ENCODE measurements at places on chromosomes 6 and 20. TPM values are rescaled to one million over a fixed set of nuclear protein-coding genes. Genes with fewer than 3 reads are reported as not detected.
A peak's percentile ranks its signal among the peaks of the same experiment; 100 is the strongest.

Gene ABHD16A
- polyA plus RNA-seq = 56.4 TPM

Gene ABCF1
- polyA plus RNA-seq = 42.8 TPM

Gene PLN
- 96.0 TPM for polyA plus RNA-seq

Gene DNAH8
- 0.01 TPM for polyA plus RNA-seq

- DNase-seq = peak; percentile 52
Observed at GRCh38 chr6:119446609-119447008, 97.0 kb upstream of the MAN1A1 start.

DNA sequence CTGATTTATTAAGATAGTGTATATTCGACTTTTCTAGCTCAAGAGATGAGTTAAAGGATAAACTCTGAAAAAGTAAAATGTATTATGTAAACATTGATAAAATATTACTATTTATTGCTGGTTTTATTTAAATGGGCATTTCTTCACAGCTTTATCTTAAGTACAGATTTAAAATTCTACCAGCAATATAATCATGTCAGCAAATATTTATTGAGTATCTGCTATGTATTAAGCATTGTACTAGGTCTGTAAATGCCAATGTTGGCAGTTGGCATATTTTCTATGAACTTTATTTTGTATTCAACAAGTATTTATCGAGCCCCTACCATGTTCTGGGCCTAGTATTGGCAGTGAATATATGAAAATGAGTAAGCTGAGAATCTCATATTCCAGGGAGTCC is 231.0 kb downstream of the FARS2 start:
- DNase-seq = no peak

- no peak for DNase-seq
Observed at GRCh38 chr6:43810965-43811732, 41.1 kb downstream of the VEGFA start.

DNA sequence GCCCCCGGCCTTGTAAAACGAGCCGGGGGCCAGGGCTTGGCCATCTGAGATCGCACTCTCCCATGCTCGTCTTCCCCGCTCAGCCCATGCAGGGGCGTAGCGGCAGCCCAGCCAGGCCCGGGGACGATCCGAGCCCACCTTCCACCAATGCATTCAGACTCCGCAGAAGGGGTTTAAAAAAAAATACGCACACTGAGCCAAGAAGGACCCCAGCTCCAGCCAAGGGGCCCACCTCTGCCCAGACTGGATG is 320 bp downstream of the GSTA4 start:
- no peak for DNase-seq

GRCh38 chr6:36615018-36615761 is 21.0 kb downstream of the SRSF3 start:
- DNase-seq = no peak

DNA sequence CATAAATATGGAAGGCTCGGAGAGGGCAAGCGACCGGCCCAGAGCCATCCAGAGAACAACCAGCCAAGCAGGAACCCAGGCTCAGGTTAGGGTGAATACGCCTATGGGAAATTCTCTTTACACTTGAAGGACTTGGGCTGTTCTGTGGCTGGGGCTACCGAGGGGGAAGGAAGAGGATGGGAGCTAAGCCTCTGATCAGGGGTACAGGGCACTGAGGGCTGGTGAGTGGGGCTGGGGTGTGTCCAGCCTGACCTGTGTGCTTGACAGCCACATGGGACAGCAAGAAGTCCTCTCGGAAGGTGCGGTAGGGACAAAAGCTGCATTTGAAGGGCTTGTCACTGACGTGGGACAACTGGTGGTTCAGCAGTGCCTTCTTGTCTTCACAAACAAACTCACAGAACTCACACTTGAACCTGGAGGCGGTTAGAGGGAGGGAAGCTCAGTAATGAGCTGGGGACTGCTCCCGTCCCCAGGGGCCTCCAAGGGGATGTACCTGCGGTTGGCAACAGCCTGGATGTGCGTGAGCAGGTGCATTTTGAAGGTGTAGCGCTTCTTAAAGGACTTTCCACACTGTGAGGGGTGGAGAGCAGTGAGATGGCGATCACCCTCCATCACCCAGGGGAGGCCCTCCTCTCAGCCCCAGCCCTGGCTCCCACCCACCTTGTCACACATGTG is 11.9 kb downstream of the ZNF335 start:
- no peak for DNase-seq

GRCh38 chr20:38187517-38187916 is 22.4 kb upstream of the TGM2 start:
- no peak for DNase-seq

DNA sequence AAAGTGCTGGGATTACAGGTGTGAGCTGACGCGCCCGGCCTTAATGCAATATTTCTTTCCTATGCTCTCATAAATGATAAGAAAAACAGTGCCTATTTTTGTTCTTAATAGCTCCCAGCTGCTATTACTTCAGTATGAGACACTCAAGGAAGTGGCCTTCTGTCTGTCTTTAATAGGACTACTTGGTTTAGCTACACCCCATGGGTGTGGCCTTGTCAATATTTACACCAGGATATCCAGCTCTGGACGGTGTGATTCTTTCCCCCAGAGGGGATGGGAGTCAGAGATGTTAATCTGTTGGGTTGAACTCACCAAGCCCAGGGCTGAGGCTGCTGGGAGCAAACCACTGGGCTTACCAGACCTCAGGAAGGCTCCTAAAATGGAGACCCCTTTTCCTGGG is 134.2 kb downstream of the CEP57L1 start:
- DNase-seq = no peak

DNA sequence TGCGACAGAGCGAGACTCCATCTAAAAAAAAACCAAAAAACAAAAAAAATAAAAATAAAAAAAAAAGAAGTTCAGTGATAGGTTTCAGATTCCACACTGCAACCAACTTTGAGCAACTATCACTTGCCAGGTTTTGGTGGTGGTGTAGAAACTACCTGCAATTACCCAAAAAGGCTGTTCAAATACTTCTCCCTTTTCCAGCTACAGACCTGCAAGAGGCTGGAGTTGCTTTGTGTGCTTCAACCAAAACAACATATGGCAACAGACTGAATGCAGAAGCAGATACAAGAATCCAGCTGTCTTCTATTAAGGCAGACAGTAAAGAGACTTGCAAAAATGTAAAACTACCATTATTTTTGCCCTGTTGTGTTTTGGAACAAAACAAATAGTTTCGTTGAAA is 9.3 kb upstream of the BCAS1 start:
- DNase-seq = no peak
